Esophagus mucosa (tissue), 1 donor: ENCODE measurements at places on chromosomes 1 and 21.
A peak's percentile ranks its signal among the peaks of the same experiment; 100 is the strongest.

DNA sequence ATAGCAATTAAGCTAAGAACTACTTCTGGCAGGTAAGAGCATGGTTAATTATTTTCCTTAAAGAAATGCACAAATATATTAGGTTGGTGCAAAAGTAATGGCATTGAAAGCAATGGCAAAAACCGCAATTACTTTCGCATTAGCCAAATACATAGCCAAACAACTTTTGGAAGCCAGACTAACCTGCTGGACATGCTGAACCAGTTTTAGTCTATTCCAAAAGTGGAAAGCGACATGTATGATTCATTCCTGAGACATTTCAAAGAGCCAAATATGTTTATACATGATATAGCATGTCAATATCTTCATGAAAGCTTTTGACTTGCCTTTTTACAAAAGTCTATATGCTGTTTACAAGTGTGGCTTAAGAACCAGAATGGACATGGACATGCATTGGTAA, 23.4 kb upstream of the DR1 start:
- peak; percentile 80 for ATAC-seq

- peak; percentile 93 for ATAC-seq
These were observed 138.5 kb downstream of the CLIC6 start for GRCh38 chr21:34807146-34807880.

DNA sequence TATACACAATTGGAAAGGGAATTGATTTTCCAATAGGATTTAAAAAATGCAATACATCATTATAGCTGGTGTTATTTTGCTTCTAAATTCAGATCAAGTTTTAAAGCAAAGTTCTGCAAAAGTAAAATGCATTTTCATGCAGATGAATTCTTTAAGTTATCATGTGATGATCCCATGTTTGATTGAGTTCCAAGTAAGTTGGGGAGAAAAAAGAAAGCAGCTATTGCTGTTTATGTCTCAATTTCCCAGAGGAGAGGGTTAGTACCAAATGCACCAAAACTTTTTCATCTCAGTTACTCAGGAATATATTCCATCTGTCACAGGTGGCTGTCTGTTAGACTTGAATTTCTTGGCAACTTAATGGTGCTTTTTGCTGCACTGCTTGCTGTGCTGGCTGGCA, 29.7 kb downstream of the HSPA13 start:
- no peak for ATAC-seq

- peak; percentile 57 for ATAC-seq
These were observed 36.7 kb downstream of the CAPN2 start for GRCh38 chr1:223748773-223749733.

DNA sequence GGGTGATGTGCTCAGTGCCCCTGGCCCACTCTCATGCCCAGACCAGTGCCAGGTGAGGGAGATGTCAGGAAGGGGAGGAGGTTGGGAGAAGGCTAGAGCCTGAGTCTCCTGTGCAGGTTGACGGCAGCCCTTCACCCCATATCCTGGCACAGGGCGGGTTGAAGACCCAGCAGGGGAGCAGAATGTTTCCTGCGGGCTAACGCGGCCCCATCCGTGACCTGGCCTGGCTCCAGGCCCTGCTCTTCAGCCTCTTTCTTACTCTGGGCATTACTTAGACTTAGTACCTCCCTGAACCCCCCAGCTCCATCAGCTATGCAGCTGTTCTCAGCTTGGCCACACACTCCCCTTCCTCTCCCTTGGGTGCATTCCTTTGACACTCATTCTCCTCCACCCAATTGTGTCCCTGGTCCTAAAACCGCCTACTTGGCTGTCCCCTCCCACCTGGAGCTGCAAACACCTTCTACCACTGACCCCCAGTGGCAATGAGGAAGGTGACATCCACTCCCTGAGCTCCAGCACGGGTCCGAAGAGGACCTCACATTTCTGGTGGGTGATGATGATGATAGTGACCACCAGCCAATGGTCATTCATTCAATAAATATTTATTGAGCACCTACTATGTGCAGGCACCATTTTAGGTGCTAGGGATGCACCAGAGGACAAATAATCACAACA, 179.0 kb downstream of the PTPRU start:
- no peak for ATAC-seq

GRCh38 chr21:23507501-23507900, 2099.8 kb downstream of the MRPL39 start:
- no peak for ATAC-seq

DNA sequence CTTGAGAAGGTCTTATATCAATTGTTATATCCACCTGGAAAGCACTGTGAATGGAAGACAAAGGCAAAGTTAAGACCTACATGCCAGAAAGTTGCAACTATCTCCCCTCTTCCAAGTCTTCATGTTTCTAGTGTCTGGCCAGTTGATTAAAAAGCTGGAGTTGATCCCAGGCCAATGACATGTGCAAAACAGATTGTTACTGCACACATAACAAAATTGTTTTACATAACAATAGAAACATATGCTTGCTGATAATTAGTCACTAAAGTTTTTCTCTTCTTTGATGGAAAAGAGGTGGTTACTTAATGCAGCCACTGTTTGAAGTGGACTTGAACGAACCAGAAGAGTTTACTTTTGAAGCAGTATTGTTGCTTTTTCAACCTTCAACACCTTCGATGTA, 158.2 kb downstream of the TGFBR3 start:
- ATAC-seq, result no peak
